H1 (cell line): ENCODE measurements at places on chromosomes 5 and 9. TPM values are rescaled to one million over a fixed set of nuclear protein-coding genes. Genes with fewer than 3 reads are reported as not detected.

DNA sequence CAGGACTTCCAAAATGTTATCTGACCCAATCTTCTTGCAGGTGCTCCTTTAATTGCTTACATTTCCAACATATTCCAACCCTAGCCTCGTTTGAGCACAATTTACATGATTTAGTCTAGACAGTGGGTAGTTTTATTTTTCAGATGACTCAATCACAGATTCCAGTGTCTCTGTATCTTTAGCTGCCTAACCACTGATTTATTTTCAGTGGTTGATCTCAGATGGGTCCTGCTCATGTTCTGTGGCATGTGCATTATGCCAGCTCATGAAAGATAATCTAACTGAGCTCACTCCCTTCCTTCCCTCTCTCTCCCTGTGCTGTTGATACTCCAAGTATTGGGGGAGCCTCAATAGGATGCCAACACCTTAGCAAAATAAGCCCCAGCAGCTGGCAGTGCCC is 106.1 kb upstream of the ICE1 start:
- DNase-seq: no peak
- H3K27me3 ChIP-seq: no peaks in the 10 kb centered on the region
- no peak overlapping the region for H3K4me3 ChIP-seq
- H3K4me1 ChIP-seq: peaks cover 8% of the 10 kb centered on the region

GRCh38 chr9:107397076-107398044 is 92.2 kb downstream of the KLF4 start:
- H3K4me1 ChIP-seq: no peaks in the 10 kb centered on the region
- no peak for DNase-seq
- no peaks in the 10 kb centered on the region for H3K27me3 ChIP-seq
- no peak overlapping the region for H3K4me3 ChIP-seq

DNA sequence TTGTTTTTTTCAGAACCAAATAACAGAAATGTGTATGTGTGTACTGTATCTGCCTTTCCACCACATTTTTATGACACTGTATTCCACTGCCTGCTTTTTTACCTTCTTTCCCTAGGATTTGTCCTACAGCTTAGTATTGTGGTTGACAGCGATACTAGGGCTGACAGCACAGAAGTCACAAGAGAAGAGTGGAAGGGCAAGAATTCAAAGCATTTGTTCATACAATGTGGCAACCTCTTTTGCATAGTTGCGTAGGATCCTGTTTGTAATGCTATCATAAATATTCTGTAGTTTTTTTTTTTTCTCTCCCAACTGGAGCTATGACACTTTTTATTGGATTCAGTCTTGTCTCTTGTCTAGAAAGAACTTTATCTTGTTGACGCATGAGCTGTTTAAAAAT is 5.6 kb upstream of the BNIP1 start:
- peaks cover 5% of the 10 kb centered on the region for H3K4me1 ChIP-seq
- no peaks in the 10 kb centered on the region for H3K27me3 ChIP-seq
- DNase-seq: no peak
- H3K36me3 ChIP-seq: no peaks in the 10 kb centered on the region
- H3K4me3 ChIP-seq: no peak overlapping the region

GRCh38 chr5:167820101-167820990 is 471.1 kb upstream of the WWC1 start:
- H3K4me3 ChIP-seq: no peak overlapping the region
- no peaks in the 10 kb centered on the region for H3K4me1 ChIP-seq
- H3K27ac ChIP-seq: no peak overlapping the region
- DNase-seq: no peak
- no peaks in the 10 kb centered on the region for H3K36me3 ChIP-seq
- no peaks in the 10 kb centered on the region for H3K27me3 ChIP-seq

DNA sequence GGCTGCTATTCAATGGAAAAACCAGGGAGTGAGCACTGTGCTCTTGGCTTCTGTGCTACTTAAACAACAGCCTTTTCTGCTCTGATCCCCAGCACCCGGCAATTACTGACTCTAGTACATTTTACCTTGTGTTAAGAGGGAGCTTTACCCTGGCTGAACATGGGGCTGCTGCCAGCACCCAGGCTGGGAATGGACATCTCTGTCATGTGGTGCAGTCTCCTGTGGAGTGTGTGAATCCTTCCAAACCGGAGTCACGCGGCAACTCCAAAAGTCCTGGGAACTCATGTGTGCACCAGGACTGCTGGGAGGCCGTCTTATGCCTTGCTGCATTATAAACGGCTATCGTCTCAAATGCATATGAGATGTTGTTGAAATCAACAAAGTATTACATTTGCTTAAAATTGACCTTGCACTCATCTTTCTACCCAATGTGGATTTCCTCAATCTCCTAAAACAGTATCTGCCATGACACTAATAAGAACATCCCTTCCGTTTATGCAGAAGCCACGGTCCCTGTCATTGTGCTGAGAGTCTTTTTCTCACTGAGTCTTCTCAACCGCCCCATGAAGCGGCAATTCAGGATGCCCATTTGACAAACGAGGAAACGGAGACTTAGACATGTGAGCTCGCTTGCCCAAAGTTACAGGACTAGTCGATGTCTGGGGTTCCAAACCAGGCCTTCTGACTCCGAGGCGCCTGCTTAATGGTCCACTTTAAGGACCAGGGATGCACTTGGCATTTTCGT is 884 bp upstream of the GSN start:
- H3K4me3 ChIP-seq: peak overlapping the region; percentile 38
- H3K27ac ChIP-seq: no peak overlapping the region
- no peaks in the 10 kb centered on the region for H3K36me3 ChIP-seq
- peaks cover 3% of the 10 kb centered on the region for H3K4me1 ChIP-seq

DNA sequence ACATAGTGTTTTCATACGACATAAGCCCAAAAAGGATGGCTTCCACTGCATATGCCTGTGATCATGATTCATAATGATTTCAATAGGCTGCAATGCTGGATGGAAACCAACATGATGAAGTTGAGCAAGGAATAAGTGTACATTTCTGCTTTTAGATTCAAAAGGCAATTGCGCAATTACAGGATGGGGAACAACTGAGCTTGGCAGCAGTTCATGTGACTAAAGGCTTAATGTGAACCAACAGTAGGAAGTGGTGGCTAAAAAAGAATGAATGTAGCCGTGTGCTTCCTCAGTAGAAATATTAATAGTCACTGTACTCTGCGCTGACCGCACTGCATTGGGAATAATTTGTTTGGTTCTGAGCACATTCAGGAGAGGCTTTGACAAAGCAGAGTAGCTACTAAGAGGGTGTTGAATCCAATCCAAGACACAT is 51.2 kb downstream of the SLC1A3 start:
- no peaks in the 10 kb centered on the region for H3K36me3 ChIP-seq
- no peak for DNase-seq
- no peaks in the 10 kb centered on the region; the same call in none of the 2 replicates for H3K4me1 ChIP-seq
- H3K4me3 ChIP-seq: no peak overlapping the region
- H3K27me3 ChIP-seq: no peaks in the 10 kb centered on the region

DNA sequence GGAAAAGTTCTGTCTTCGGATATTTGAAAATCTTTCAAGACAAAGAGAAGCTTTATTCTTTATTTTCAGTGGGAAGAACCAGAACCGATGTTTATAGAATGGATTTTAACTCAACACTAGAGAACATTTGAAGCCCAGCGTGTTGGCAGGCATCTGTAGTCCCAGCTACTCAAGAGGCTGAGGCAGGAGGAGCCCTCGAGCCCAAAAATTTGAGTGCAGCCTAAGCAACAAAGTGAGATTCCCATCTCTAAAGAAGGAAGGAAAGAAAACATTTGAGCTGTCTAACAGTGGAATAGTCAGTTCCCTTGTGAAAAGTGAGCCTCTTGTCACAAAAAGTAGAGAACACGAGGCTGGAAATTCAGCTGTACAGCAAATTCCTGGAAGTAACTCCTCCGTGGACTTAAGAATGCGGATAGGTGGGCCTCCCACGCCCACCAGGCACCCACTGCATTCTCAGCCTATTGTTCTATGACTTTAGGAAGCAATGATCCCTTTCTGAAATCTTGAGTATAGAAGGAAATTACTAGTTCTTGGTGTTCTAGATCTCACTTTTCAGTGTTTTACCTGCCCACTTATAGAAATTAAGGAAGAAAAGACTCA is 2.3 kb upstream of the PTPDC1 start:
- peaks cover 2% of the 10 kb centered on the region; the same call in 1 of the 2 replicates for H3K4me1 ChIP-seq
- no peak for DNase-seq
- H3K27me3 ChIP-seq: no peaks in the 10 kb centered on the region
- H3K4me3 ChIP-seq: no peak overlapping the region

DNA sequence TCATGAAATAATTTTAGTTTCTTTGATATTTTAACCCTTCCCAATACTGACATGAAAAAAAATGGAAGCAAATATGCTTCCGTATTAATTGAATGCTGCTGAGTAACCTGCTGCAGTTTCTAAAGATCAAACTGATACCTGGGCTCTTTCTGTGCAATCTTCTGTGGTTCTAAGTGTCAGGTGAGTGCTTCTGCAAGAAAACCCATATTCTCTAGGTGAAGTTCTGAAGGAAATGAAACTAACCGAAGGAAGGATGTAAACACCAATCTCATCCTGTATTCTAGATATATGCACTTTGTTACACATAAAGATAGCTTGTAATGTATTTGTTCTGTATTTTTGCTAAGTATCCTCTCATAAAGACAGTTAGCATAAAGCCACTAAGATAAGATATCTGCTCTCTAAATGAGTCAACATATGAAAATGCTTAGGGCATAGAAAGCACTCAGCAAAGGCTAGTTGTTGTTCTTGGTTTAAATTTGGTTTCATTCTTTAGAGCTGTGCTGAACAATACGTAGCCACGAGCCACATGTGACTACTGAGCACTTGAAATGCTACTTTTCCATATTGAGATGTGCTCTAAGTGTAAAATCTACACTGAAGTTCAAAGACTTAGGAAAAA is 52.0 kb downstream of the ITGA2 start:
- no peaks in the 10 kb centered on the region for H3K36me3 ChIP-seq
- DNase-seq: no peak
- H3K4me3 ChIP-seq: no peak overlapping the region

DNA sequence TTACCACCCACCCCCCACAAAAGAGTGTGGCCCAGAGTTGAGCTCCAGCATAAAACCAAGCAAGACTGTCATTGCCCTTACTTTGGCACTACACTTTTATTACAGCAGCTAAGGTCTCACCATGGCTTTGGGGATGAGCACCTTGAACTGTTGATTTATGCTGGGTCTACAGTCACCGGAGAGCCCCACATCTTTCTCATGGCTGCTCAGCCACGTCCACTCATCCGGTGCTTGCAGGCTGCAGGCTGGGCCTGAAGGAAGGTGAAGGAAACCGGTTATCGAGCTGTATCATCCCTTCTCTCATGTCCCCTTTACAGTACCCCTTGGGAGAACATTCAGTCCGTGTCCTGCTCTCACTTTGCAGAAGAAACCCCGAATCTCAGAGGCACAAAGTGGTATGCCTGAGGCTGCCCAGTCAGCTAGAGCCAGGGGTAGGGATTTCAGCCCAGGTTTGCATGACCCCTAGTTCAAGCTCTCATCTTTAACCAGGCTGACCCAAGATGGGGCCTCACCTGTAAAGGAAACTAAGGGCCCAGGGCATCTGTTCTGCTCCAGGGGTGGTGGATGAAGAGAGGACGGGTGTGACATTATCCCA is 11.6 kb downstream of the TMOD1 start:
- H3K27ac ChIP-seq: no peak overlapping the region
- no peak for DNase-seq

GRCh38 chr5:59500014-59500413 is 393.5 kb downstream of the PDE4D start:
- no peak for DNase-seq
- no peak overlapping the region for H3K4me3 ChIP-seq

- H3K36me3 ChIP-seq: no peaks in the 10 kb centered on the region
- peaks cover 5% of the 10 kb centered on the region for H3K4me1 ChIP-seq
- no peak for DNase-seq
- no peak overlapping the region for H3K27ac ChIP-seq
- H3K4me3 ChIP-seq: no peak overlapping the region
- H3K27me3 ChIP-seq: no peaks in the 10 kb centered on the region
These were observed 17.7 kb upstream of the AKNA start for GRCh38 chr9:114405294-114406034.

DNA sequence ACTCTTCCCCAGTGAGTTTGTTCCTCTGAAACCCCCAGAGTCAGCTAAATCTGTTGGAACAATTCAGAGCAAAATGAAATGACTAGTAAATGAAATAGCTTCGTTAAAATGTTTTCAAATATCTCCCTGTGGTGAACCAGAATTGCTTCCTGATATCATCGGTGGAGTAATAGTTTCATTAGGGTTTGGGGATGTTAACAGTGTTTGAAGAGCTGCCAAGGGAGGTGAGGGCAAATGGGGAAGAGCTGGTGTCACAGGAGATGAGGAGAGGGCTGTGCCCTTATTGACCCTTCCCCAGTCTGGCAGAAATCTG is 4.3 kb upstream of the C7 start:
- no peak overlapping the region for H3K27ac ChIP-seq
- peaks cover 3% of the 10 kb centered on the region for H3K4me1 ChIP-seq
- no peaks in the 10 kb centered on the region for H3K27me3 ChIP-seq

DNA sequence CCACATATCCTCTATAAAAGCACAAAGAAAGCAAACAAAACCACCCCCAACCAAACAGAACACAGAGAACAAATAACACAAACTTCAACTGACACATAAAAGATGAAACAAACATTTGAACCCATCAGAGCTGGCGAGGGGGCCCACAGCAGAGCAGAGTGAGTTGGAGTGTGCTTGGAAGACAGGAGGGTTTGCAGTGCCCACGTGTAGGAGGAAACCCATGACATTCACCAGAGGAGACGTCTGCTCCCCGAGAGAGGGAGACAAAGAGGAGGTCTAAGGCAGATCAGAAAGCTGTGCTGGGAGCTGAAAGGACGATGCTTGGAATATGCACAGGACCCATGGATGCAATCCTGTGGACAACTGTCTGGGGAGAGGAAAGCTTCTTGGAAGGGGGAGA is 27.0 kb downstream of the MRPL36 start:
- no peak for DNase-seq
- no peak overlapping the region for H3K27ac ChIP-seq
- H3K4me1 ChIP-seq: no peaks in the 10 kb centered on the region
- no peaks in the 10 kb centered on the region for H3K27me3 ChIP-seq
- H3K4me3 ChIP-seq: no peak overlapping the region

GRCh38 chr5:151257731-151258181 is 4.8 kb downstream of the GM2A start:
- H3K4me3 ChIP-seq: no peak overlapping the region
- H3K27me3 ChIP-seq: no peaks in the 10 kb centered on the region
- DNase-seq: no peak
- no peaks in the 10 kb centered on the region for H3K36me3 ChIP-seq

GRCh38 chr5:145008876-145009530 is 826.1 kb downstream of the PRELID2 start:
- H3K27me3 ChIP-seq: no peaks in the 10 kb centered on the region
- H3K27ac ChIP-seq: no peak overlapping the region
- no peak for DNase-seq
- H3K36me3 ChIP-seq: no peaks in the 10 kb centered on the region
- no peaks in the 10 kb centered on the region for H3K4me1 ChIP-seq

DNA sequence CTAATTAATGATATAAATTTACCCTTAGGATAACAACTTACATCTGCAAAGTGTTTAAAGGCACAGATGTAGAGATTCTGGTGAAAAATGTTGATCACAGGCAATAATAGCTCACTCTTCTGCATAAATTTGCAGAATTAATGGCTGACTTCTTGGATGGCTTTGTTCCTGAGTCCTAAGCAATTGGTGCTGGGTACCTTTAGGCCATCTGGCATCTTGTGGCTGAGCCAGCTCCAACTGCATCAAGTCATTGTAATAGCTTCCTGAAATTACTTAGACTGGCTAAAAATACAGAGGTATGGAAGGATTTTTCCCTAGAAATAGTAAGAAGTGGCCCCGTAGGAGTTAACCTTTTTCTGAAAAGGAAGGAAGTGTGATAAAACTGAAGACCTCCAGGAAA is 118.3 kb upstream of the MINAR2 start:
- H3K4me3 ChIP-seq: no peak overlapping the region
- H3K27ac ChIP-seq: no peak overlapping the region
- no peak for DNase-seq
- no peaks in the 10 kb centered on the region; the same call in 1 of the 2 replicates for H3K36me3 ChIP-seq

The CSF2 gene
- polyA plus RNA-seq: not detected in 2 replicates

The LAMC3 gene
- polyA plus RNA-seq: 9.3 and 11.5 TPM in 2 replicates

The BAAT gene
- polyA plus RNA-seq: 0.08 and 0.09 TPM in 2 replicates

The ADAMTS13 gene
- 4.4 and 6.6 TPM in 2 replicates for polyA plus RNA-seq

The NIPAL4 gene
- polyA plus RNA-seq: 0.06 and 0.09 TPM in 2 replicates

The FBP2 gene
- polyA plus RNA-seq: not detected in 2 replicates
